ENCODE measurements at places on chromosomes 5 and 9. TPM values are rescaled to one million over a fixed set of nuclear protein-coding genes. Genes with fewer than 3 reads are reported as not detected.

PAXX gene
- 13.9 TPM for total RNA-seq

GABRA6 gene
- total RNA-seq = not detected

HNRNPK gene
- total RNA-seq = 539 TPM

GFPT2 gene
- total RNA-seq = 147 TPM

CSNK1G3 gene
- 37.5 TPM for total RNA-seq

RMRP gene
- 167,582 TPM for total RNA-seq

SLIT3 gene
- total RNA-seq = 2.9 TPM

NPR3 gene
- 10.8 TPM for total RNA-seq

TAF1L gene
- total RNA-seq = not detected

TSSK1B gene
- 0.20 TPM for total RNA-seq

HACD4 gene
- 3.7 TPM for total RNA-seq

MLANA gene
- total RNA-seq = 0.20 TPM

C9orf85 gene
- total RNA-seq = 14.0 TPM

SCGB3A2 gene
- not detected for total RNA-seq

TSLP gene
- 4.1 TPM for total RNA-seq

IFNA2 gene
- not detected for total RNA-seq

PCDHGA3 gene
- 1.2 TPM for total RNA-seq

DMRT2 gene
- 1.6 TPM for total RNA-seq

GABRA1 gene
- total RNA-seq = not detected

HSPB3 gene
- total RNA-seq = not detected

PRDM12 gene
- total RNA-seq = not detected

RNF183 gene
- under 0.01 TPM for total RNA-seq

FOXI1 gene
- not detected for total RNA-seq

PCSK5 gene
- total RNA-seq = 9.8 TPM

AGXT2 gene
- not detected for total RNA-seq

ELAVL2 gene
- under 0.01 TPM for total RNA-seq

HMCN2 gene
- total RNA-seq = under 0.01 TPM

C7 gene
- total RNA-seq = 0.39 TPM

CDK5RAP2 gene
- 29.0 TPM for total RNA-seq

CCL27 gene
- total RNA-seq = not detected

ZFP62 gene
- total RNA-seq = 12.5 TPM

ZBED3 gene
- 0.73 TPM for total RNA-seq

FOXD4L6 gene
- 0.37 TPM for total RNA-seq

ARSI gene
- 2.0 TPM for total RNA-seq

TGFBR1 gene
- total RNA-seq = 26.6 TPM

CCDC112 gene
- 7.3 TPM for total RNA-seq

SMIM33 gene
- total RNA-seq = not detected

SPTLC1 gene
- total RNA-seq = 78.8 TPM

KCNV2 gene
- not detected for total RNA-seq

LCN15 gene
- total RNA-seq = not detected

GDNF gene
- 0.39 TPM for total RNA-seq

Measured in subcutaneous preadipocyte (primary cell).